ENCODE measurements at places on chromosomes 11 and 22.

DNA sequence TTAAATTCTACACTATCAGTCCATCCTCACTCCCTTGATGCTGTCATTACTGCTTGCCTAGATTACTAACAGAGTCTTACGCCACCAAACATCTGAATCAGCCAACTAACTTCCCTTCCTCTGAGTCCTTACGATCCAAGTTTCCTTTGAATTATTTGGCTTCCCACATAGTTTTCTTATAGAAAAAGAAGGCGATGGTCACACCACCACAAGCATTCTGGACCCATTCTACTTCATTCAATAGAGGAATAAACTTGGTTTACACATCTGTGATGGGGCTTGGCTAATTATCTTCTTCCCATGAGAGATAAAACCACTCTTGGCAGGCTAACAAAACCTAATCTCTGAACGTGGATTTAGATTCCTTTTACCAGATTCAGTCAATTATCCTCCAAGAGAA, 35.0 kb downstream of the INTS4 start:
- no peak for DNase-seq

GRCh38 chr11:103202048-103202651, 92.9 kb downstream of the DYNC2H1 start:
- DNase-seq = no peak

DNA sequence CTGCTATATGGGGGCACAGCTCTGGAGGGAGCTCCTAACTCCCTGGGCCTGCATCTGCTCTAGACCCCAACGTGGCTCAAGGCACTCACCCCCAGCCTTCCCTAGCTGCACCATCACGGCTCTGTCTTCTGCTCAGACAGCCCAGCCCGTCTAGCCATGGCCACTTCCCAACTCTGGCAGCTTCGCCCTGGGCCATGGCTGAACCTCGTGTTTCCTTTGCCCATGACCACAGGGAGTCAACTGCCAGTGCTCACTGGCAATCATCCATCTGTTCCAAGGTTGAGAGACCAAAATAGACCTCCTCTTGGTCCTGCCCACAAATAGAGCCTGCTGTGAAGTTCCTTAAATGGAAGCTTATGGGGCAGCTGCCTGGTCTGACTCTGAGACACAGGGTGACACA, 5.4 kb downstream of the LMO1 start:
- DNase-seq = no peak

- no peak for DNase-seq
These were observed 33.4 kb downstream of the SIK2 start for GRCh38 chr11:111635706-111636045.

GRCh38 chr22:31179345-31179744, 19.4 kb downstream of the RNF185 start:
- no peak for DNase-seq

DNA sequence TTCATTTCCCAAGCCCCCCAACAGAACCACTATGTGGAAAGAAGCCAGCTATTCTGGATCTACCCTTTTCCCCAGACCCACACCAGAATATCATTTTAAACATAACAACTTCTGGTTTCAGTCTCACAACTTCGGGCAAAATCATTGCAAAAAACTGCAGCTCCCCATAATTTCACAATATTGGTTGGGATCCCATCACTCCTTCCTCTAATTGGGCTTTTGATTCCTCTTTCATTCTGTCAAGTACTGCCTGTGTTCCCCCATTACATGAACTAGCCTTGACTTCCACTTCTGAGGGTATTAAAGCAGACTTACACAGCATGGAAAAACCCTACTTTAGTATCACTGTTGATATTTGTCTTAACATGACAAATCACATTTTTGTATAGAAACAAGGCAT, 4.1 kb upstream of the APOL3 start:
- no peak for DNase-seq

- DNase-seq = no peak
These were observed 712.3 kb downstream of the METTL15 start for GRCh38 chr11:28820296-28820989.

DNA sequence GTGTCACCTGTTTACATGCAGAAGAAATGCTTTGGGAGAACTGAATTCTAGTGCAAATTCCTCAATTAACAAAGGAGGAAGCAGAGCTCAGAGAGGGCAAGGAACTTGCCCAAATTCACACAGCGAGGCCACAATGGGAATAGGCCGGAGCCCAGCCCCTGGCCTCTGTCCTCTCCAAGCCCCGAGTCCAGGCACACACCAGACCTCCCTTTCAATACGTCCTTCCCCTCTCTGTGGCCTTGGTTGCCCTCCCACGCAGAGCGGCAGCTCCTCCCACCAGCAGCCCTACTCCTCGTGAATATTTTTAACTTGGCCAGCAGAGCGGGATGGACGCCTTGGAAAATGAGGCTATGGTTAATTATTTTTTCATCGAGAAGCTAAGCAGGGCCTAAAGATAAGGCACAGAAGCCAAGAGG, 1.6 kb upstream of the CARD10 start:
- DNase-seq = no peak

Data from CD4-positive, alpha-beta memory T cell (primary cell).